ENCODE measurements at places on chromosomes 3 and 15. TPM values are rescaled to one million over a fixed set of nuclear protein-coding genes. Genes with fewer than 3 reads are reported as not detected.

DNA sequence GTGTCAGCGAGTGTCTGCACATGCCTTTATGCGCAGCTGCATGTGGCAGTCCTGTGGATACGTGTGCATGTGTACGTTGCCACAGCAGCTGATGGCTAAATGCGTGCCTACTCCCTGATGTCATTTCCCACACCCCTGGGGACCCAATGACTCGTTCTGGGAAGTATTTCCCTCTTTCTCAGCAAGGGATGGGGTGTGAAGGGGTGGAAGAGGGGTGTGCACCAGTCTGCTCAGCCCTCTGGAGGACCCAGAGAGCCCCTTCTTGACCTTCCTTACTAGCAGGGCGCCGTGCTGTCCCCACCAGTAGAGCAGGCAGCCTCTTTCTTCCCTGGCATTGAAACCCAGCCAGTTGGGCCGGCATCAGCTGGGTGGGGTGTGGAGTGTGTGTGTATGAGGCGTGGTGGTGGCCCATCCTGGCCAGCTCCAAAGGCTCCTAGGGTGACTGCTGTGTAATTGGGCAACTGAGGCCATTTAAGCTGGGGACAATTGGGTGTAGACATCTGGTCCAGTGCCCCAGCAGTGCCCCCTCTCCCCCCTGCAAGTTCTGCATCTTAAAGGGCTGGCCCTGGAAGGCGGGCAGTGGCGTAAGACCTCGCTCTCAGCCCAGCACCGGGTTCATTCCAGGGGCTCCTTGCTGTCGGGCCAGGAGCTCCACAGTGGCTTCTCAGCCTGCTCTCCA lies 19.2 kb downstream of the SNX33 start:
- peak; percentile 86 for DNase-seq
- no peaks in the 10 kb centered on the region for H3K27me3 ChIP-seq
- H3K4me1 ChIP-seq: peaks cover 47% of the 10 kb centered on the region

DNA sequence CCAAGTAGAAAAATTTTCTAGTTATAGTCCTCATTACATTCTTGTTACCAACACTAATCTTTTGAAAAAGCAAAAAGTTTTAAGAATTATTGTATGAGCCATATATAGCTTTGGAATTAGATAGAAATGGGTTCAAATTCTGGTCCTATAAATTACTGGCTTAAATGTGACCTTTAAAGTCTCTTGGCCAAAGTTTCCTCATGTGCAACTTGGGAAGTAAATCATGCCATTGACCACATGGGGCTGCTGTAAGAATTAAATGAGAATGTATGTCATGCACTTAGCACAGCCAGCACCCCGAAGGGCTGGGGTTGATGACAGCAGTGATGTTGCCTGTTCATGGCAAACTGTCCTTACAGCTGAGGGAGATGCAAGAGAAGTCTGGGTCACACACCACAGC lies 108.3 kb downstream of the TOP2B start:
- peaks cover 47% of the 10 kb centered on the region for H3K4me1 ChIP-seq
- no peaks in the 10 kb centered on the region for H3K36me3 ChIP-seq
- H3K4me3 ChIP-seq: no peak overlapping the region
- no peak for DNase-seq
- peak overlapping the region; percentile 55 for H3K27ac ChIP-seq

DNA sequence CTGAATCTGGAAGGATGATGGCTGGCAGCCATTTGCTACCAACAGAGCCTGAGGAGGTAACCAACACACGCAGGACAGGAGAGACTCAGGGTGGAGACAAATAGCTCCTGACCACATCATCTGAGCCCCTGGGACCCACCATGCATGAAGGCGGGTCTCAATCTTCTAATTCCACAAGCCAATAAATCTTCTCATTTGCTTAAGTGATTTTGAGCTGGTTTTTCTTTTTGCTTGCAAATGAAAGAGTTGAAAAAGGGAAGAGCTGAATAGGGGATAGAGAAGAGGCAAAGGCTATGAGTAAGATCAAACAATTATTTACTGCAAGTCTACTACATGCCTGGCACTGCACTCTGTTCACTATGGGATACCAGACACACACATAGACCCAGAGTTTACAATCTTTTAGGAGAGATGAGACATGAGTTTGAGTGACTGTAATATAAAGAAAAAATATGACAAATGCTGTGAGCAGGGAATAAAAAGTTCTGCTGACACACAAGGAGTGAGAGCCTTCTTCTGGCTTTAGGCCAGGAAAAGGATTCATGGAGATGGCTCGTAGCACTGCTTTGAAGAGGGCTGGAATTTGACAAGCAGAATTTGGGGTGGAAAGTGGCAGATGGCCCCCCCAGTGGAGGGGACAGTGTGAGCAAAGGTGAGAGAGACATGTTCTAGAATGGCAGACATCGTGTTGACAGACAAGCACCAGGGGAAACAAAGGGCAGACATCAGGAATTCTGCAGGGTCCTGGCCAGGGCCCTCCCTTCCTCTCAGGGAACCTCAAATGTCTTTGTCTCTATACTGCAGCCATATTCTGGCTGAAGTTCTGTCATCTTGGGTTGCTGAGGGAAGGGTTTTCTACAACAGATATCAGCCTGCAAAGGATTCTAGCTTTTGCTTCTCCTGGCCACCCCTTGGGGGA lies 69.8 kb upstream of the WNT5A start:
- DNase-seq: no peak
- no peaks in the 10 kb centered on the region for H3K27me3 ChIP-seq
- H3K36me3 ChIP-seq: no peaks in the 10 kb centered on the region

GRCh38 chr15:78873793-78874765 lies 1.4 kb downstream of the MORF4L1 start:
- peak; percentile 13 for DNase-seq
- no peaks in the 10 kb centered on the region for H3K27me3 ChIP-seq
- H3K36me3 ChIP-seq: no peaks in the 10 kb centered on the region
- peaks cover 55% of the 10 kb centered on the region for H3K4me1 ChIP-seq
- peak overlapping the region; percentile 94 for H3K27ac ChIP-seq

GRCh38 chr15:43463507-43463906 lies 29.4 kb downstream of the TP53BP1 start:
- DNase-seq: no peak
- H3K4me1 ChIP-seq: peaks cover 7% of the 10 kb centered on the region
- no peaks in the 10 kb centered on the region for H3K36me3 ChIP-seq
- no peak overlapping the region for H3K27ac ChIP-seq

- H3K27me3 ChIP-seq: no peaks in the 10 kb centered on the region
- H3K27ac ChIP-seq: peak overlapping the region; percentile 12
- no peaks in the 10 kb centered on the region for H3K36me3 ChIP-seq
- no peak for DNase-seq
Observed at GRCh38 chr3:172367205-172368105, 80.8 kb downstream of the GHSR start.

DNA sequence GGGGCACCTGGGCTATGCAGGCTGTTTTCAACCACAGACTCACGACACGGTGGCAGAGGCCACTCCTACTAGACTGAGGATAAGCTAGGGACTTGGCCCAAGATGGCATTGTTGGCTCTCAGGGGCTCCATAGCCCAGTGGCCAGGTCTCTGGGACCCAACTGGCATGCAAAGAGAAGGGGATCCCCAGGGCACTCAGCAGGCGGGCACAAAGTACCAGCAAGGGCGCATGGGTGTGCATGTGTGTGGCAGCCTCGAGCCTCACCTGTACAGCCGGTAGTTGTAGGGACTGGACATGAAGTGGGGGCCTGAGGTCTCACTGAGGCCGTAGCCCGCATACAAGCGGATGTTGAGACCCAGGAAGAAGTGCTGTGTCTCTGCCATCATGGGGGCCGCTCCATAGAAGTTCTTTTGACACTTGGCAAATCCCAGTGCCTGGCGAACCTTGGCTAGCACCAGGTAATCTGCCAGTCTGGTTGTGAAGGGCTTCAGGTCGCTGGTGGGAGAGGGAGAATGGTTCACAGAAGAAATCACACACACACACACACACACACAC lies 30.2 kb downstream of the IDH3A start:
- H3K27ac ChIP-seq: no peak overlapping the region
- H3K4me3 ChIP-seq: no peak overlapping the region
- no peaks in the 10 kb centered on the region for H3K27me3 ChIP-seq
- no peak for DNase-seq
- no peaks in the 10 kb centered on the region for H3K4me1 ChIP-seq

GRCh38 chr3:38314112-38314763 lies 32.1 kb downstream of the SLC22A14 start:
- H3K4me3 ChIP-seq: no peak overlapping the region
- no peak for DNase-seq
- H3K36me3 ChIP-seq: no peaks in the 10 kb centered on the region
- no peaks in the 10 kb centered on the region for H3K27me3 ChIP-seq
- H3K4me1 ChIP-seq: no peaks in the 10 kb centered on the region

GRCh38 chr3:73177827-73178226 lies 116.4 kb downstream of the EBLN2 start:
- DNase-seq: no peak
- no peaks in the 10 kb centered on the region for H3K4me1 ChIP-seq
- H3K27ac ChIP-seq: no peak overlapping the region
- no peak overlapping the region for H3K4me3 ChIP-seq
- no peaks in the 10 kb centered on the region for H3K36me3 ChIP-seq

DNA sequence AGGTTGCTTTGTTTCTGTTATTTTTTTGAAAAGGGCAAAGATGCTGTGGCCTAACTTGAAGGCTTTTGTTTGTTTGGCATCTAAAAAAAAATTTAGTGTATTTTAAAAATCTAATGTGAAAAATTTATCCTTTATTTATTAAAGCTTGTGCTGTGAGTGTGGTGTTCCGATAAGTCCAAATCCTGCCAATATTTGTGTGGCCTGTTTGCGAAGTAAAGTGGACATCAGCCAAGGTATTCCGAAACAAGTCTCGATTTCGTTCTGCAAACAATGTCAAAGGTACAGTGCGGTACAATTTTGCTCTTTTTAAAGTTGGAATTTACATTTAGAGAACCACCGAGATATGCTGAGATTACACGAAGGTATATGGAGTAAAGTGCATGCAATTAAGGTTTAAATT lies 3.7 kb downstream of the NMD3 start:
- no peak overlapping the region for H3K27ac ChIP-seq
- H3K36me3 ChIP-seq: peaks cover 59% of the 10 kb centered on the region
- DNase-seq: no peak
- H3K27me3 ChIP-seq: no peaks in the 10 kb centered on the region
- H3K4me1 ChIP-seq: no peaks in the 10 kb centered on the region
- H3K4me3 ChIP-seq: no peak overlapping the region

GRCh38 chr15:66985653-66986052 lies 79.7 kb upstream of the SMAD3 start:
- H3K4me1 ChIP-seq: no peaks in the 10 kb centered on the region
- no peak overlapping the region for H3K27ac ChIP-seq
- no peak overlapping the region for H3K4me3 ChIP-seq
- no peaks in the 10 kb centered on the region for H3K36me3 ChIP-seq
- no peaks in the 10 kb centered on the region for H3K27me3 ChIP-seq

DNA sequence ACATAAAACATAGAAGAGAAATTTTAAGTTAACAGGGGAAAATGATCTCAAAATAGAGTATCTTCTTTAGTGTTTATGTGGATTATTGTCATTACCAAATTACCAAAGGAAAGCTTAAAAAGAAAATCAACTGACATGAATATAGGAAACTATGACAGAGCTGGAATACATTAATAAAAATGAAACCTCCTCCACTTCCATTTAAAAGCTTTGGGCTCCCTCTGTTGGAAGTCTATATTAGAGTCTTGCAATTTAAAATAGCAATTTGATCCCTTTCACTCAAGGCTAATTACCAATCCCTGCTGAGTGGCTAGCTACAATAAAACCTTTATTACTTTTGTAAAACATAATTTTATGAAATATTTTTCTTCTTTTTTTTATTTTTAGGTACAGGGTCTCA lies 61.4 kb upstream of the IMPG2 start:
- peaks cover 17% of the 10 kb centered on the region for H3K4me1 ChIP-seq
- peak overlapping the region; percentile 32 for H3K27ac ChIP-seq
- no peaks in the 10 kb centered on the region for H3K27me3 ChIP-seq
- H3K36me3 ChIP-seq: no peaks in the 10 kb centered on the region
- H3K4me3 ChIP-seq: no peak overlapping the region
- no peak for DNase-seq

GRCh38 chr15:78012643-78013077 lies 64.9 kb downstream of the TBC1D2B start:
- H3K4me1 ChIP-seq: no peaks in the 10 kb centered on the region
- no peaks in the 10 kb centered on the region for H3K27me3 ChIP-seq
- H3K4me3 ChIP-seq: no peak overlapping the region
- DNase-seq: no peak

DNA sequence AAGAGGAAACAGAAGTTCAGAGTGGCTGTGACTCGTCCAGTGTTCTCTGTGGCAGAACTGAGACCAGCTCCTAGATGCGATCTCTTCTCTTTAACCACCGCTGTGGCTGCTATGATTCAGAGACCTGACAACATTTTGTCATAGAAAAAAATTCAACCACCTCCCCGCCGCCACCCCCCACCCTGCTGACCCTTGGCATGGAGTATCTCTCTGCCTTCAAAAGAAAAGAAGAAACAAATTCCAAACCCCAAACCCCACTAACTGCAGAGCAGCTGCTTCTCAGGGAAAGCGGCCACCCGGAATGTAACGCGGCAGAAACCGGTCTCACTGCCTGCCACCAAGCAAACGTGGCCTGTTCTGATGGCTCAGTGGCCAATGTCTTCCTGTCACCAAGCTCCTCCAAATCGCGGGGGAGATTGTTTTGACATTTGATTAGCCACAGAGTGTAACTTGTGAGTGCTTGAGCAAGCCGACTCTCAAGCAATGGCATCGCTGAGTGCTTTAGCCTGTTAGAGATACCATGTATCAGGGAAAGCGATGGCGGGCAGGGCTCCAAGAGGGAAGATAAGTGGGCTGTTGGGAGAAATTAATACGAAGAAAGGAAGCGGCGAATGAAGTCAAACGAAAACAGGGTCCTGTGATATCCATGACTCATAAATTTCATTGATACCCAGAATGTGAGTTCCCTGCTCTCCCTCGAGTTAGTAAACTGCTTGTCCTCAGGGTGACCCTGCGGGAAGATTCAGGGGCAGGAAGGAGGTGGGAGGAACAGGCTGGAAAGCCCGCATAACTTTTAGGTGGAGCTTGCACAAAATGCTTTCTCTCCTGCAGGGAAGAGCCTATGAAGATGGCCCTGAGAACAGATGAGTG lies 44.8 kb upstream of the TLE3 start:
- peaks cover 25% of the 10 kb centered on the region for H3K27me3 ChIP-seq
- H3K36me3 ChIP-seq: no peaks in the 10 kb centered on the region
- peak overlapping the region; percentile 10 for H3K27ac ChIP-seq
- peaks cover 37% of the 10 kb centered on the region for H3K4me1 ChIP-seq
- DNase-seq: peak; percentile 67
- H3K4me3 ChIP-seq: no peak overlapping the region

GRCh38 chr3:151804267-151804666 lies 9.6 kb upstream of the AADAC start:
- H3K27me3 ChIP-seq: no peaks in the 10 kb centered on the region
- no peak overlapping the region for H3K27ac ChIP-seq
- no peak overlapping the region for H3K4me3 ChIP-seq
- H3K36me3 ChIP-seq: no peaks in the 10 kb centered on the region
- no peak for DNase-seq

- no peak overlapping the region for H3K4me3 ChIP-seq
- H3K27me3 ChIP-seq: peaks cover 13% of the 10 kb centered on the region
- peaks cover 5% of the 10 kb centered on the region for H3K4me1 ChIP-seq
- no peaks in the 10 kb centered on the region for H3K36me3 ChIP-seq
- H3K27ac ChIP-seq: no peak overlapping the region
Observed at GRCh38 chr3:135034891-135035440, 239.9 kb downstream of the EPHB1 start.

Gene SLCO2A1
- total RNA-seq: 7.8 TPM

Gene GOLGA6A
- total RNA-seq: not detected

Gene TGM5
- total RNA-seq: not detected

Gene STRIT1
- 4.5 TPM for total RNA-seq

Gene HGD
- total RNA-seq: not detected

Gene GABRB3
- total RNA-seq: 2.1 TPM

Gene NOX5
- not detected for total RNA-seq

Gene FAM107A
- total RNA-seq: 62.4 TPM

Gene NR2E3
- not detected for total RNA-seq

Gene CDHR4
- not detected for total RNA-seq

Gene IGSF10
- total RNA-seq: 3.8 TPM

Gene CACNA2D2
- total RNA-seq: 2.1 TPM

Gene SLC6A20
- total RNA-seq: not detected

Gene THSD4
- 168 TPM for total RNA-seq
